ENCODE measurements at places on chromosomes 6 and 20. TPM values are rescaled to one million over a fixed set of nuclear protein-coding genes. Genes with fewer than 3 reads are reported as not detected.
A peak's percentile ranks its signal among the peaks of the same experiment; 100 is the strongest.

The GPX5 gene
- total RNA-seq, result not detected

The LINC00237 gene
- not detected for total RNA-seq

DNA sequence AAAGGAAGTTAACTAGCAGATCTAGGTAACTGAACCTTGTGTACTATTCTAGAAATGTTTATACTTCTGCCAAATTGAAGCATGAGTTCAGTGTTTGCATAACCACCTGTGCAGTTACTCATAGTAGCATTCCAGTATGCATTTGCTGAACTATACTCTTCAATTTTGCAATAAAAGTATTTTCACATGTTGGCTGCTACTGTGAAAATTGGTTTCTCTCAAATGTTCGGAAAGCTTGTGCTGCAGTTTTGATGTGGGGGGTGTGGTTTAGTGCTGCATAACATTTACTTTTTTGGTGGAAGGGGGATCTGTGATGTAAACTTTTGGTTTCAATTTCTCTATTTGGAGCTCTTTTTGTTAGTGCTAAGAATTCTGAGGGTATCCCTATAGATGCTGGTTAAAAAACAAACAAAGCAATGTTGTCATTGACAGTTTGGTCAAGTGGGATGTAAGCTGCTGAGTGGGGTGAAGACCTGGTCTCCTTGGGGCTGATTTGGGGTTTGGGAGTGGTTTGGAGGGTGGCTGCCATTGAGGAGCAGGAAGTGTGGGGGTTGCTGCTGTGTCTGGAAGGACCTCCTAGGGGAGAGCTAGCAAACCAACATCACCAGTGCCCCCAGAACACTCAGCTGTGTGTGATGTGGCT, 87.8 kb downstream of the CARMIL1 start:
- DNase-seq, result no peak

GRCh38 chr6:16592223-16592911, 168.9 kb downstream of the ATXN1 start:
- no peak for DNase-seq

DNA sequence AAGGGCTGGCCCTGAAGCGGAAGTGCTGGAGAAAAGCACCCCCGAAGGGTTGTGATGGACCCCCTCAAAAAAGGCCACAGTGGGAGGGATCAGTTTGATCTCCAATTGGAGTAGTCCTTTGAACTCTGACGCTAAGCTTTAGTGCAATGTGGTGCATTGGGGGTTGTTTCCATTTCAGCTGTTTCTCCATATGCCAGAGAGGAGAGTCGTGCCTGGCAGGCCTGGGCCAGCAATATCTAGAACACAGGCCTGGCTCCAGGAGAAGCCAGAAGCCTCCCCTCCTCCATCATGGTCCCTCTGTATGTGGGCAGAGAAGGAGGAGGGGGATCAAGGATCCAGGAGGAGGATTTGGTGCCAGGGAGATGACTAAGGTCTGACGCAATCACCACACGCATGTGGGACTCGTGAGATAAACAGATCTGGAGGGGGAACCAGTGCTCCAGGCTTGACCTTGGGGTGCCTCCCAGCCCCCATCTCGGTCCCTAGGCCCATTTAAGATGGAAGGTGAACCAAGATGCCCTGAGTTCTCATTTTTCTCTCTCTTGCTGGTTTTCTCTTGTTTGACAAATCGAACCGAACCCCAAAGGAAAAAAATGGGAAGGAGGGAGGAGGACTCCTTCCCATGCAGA, 517.4 kb upstream of the JARID2 start:
- no peak for DNase-seq

GRCh38 chr20:49631061-49631716, 63.3 kb upstream of the PTGIS start:
- DNase-seq, result no peak

DNA sequence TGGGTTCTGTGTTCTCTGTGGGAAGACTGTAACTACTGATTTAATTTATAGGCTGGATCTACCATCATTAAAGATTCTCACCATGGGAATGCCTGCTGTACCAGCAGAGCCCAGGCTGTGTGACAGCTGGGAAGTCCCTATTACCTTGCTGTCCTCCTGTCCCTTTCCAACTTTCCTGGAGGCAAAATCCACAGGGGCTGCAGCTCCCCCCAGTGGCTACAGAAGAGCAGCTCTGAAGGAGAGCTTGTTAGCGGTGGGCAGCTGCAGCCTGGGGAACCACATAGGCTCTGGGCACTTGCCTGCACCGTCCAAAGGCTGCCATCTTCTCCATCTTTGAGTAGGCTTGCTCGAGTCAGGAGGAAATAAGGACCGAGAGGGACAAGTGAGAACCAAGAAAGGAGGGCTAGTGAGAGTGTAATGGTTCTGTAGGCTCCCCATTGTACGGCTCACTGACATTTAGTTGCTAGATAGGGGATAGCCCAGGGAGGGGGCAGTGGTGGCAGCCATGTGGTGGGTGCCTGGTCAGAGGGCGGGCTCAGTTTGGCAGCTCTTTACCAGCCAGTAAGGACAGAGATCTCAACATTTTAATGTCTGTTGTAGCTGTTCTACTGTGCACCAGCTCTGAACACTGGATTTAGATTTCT, 155.1 kb upstream of the MLIP start:
- peak; percentile 81 for DNase-seq

- no peak for DNase-seq
Measured at GRCh38 chr6:124040655-124041054, 237.0 kb downstream of the NKAIN2 start.

- DNase-seq, result no peak
Measured at GRCh38 chr6:71332012-71332411, 43.4 kb downstream of the OGFRL1 start.

- no peak for DNase-seq
Measured at GRCh38 chr6:2915150-2915549, 12.0 kb upstream of the SERPINB9 start.

- no peak for DNase-seq
Measured at GRCh38 chr6:3227363-3228045, at the start of gene TUBB2B. Gene TUBB2B, minus strand, starts transcription at chr6:3227653. Its CDS starts 110 bp downstream, at chr6:3227543.

GRCh38 chr6:38549795-38550194, 89.9 kb downstream of the BTBD9 start:
- no peak for DNase-seq
